ENCODE measurements at places on chromosomes 7 and 10.

DNA sequence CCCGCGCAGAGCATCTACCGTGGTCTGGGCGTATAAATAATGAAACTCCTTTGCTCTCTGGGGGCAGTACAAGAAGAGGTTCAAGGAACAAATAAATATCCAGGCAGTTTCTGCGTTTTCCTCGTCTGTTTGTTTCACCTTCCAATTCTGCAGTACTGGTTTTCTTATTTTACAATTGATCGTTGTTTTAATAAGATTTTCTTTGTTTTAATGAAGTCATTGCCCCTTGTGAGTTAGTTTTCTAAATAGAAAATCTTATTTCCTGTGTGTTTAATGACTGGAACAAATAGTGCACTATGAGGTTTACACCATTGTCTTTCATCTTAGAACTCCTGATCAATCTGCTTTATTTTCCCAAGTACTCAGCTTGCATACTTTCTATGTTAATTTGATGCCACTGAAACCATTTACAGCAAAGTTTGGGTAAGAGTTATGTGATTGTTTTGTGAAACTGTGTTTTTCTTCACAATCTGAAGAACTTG is 1.2 kb downstream of the PLEKHA1 start:
- DNase-seq: no peak

DNA sequence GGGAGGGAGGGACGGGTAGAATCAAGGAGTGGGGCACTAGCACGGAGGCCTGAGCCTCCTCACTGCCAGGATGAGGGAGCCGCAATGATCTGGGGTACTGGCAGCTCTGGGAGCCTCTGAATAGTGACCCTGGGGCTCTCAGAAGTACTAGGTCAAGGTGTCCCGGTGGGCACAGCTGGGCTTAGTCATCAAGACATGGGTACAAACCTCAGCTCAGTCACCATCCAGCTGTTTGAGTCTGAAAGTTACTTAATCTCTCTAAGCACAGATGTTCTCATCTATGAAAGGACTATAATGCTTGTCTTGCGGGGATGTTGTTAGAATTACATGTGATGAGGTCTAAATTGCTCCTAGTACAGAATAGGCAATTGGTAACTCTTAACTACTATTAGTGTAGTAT is 276.8 kb downstream of the KCNMA1 start:
- no peak for DNase-seq

- no peak for DNase-seq
These were observed 655.0 kb downstream of the SDK1 start for GRCh38 chr7:3955751-3956696.

GRCh38 chr10:77281719-77282118 is 355.9 kb downstream of the KCNMA1 start:
- DNase-seq: no peak

- no peak for DNase-seq
These were observed 116.6 kb downstream of the PTPN20 start for GRCh38 chr10:47027784-47028260.

- DNase-seq: no peak
These were observed 136.6 kb downstream of the ARHGAP22 start for GRCh38 chr10:48468130-48468790.

GRCh38 chr7:29372351-29373090 is 177.9 kb downstream of the CHN2 start:
- no peak for DNase-seq

All from WTC11 (cell line).